ENCODE measurements at places on chromosomes 4 and X.

DNA sequence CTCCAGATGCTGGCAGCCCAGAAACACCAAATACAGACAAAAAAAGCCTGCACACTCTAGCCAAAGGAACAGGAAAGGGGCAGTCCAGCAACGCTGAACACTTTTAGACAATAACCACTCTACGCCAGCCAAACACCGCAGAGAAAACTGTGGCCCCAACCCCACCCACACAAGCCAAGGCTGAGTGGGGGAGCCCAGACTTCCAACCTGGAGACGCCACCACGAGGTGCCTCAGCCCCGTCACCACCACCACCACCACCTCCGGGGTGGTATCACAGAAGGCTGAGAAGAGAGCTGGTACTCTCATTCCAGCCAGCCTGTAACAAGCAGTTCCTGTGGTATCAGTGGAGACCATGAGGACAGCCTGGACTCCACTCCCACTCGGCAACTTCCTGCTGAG lies 22.8 kb downstream of the MEPE start:
- DNase-seq = no peak

GRCh38 chr4:156194896-156195295 lies 241.2 kb upstream of the CTSO start:
- no peak for DNase-seq

GRCh38 chrX:15194146-15194545 lies 75.7 kb downstream of the ASB9 start:
- DNase-seq = no peak

DNA sequence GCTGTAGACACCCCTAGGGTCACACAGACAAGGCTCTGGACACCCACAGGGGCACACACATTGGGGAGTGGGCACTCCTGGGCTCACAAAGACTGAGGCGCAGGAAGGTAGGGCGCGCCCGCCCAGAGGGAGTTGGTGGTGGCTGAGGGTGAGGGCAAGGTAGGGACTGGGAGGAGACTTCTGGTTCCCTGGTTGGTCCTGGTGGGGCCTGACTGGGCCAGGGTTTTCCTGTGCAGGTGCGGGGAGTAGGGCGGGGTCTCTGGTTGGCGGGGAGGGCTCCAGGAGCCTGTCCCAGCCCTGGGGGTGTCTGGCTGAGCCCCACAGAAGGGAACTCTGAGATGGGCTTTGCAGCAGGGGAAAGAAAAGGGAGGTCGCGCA lies 6.7 kb upstream of the WAS start:
- peak; percentile 23 for DNase-seq

- no peak for DNase-seq
Measured at GRCh38 chrX:39019056-39019455, 217.8 kb downstream of the MID1IP1 start.

DNA sequence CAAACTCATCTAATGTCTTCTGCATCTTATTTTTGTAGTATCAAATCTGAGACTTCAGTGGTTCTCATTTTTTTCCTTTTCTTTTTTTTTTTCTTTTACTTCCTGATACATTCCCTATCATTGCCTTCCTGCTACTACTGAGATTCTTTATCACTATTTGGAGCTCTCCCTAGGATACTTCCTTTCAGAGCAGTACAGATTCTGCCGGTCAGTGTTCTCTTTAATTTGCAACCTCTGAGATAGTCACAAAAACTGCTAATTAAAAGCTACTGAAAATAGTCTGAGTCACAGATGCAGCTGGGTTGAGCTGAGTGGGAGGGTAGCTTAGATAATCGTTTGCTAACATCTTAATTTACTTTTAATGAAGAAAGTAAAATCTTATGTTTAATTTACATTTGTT lies 1279.7 kb downstream of the ARAP2 start:
- no peak for DNase-seq

DNA sequence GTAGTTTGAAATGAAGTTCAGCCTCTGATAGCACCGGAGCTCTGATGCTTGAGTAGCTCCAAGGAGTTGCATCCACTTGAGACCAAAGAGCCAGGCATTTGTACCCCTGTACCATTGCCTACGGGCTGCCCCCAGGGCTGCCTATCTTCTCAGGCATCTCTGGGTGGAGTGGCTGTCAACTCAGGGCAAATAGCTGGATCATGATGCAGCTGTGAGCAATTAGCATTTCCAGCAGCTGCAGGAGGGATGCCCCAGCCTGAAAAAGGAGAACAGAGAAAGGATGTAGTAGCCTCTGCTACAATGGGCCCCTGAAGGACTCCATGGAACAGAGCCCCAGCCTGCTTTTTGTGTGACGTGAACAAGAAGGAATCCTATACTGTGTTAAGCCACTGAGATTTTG lies 492.6 kb downstream of the BCOR start:
- DNase-seq = no peak

DNA sequence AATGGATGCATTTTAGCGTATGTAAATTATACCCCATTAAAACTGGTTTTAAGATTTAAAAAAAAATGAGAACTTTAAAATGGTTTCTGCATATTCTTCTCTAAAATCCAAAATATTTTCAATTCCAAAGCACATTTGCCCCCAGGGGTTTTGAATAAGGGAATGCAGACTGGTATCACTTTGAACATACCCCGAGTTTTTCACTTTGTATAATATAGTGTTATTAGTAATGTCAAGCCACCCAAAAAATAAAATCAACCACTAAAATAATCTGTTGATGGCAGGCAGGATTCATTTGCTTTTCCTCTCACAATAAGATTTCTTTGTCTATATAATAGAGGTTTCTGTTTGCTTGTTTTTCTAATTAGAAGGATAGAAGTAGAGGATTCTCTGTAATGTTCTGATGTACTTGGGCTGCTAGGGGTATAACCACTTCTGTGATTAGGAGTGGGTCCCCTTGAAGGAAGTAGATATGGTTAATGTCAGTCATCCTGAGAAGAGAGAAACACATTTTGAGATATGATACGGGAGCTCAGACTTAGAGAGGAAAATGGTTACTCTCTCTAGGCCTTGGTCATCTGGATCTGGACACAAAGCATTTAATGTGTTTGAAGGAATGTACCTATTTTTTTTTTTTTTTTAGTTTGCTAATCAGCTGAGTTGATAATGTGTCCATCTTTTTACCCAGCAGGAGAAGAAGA lies 9.3 kb upstream of the LIN54 start:
- no peak for DNase-seq

GRCh38 chr4:147855571-147856009 lies 123.7 kb downstream of the ARHGAP10 start:
- no peak for DNase-seq

DNA sequence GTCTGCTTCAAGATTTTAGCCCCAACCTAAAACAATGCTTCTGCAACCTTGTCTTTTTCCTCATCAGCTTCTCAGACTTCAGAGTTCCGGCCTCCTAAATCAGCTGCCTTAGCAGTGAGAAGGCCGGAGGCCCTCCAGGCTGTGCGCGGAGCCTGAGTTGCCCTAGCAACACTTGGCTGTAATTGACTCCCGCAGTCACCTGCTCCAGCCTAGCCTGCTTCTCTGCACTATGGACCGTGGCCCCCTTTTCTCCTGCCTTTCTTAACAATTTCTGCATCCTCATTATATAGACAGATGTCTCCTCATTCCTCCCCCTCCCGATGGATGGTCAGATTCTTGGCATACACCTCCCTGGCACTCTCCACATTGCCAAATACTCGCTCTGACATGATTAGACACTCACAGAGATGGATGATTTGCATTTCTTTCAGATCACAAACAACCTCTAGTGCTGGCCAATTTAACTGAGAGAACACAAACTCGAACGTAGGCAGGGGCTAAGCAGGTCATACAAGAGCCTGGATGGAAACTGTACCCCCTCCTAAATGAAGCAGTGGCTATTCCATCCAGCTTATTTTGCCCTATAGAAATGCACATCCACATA lies 9.5 kb upstream of the HUWE1 start:
- DNase-seq = no peak

- no peak for DNase-seq
Measured at GRCh38 chr4:100843910-100844309, 326.1 kb upstream of the EMCN start.

DNA sequence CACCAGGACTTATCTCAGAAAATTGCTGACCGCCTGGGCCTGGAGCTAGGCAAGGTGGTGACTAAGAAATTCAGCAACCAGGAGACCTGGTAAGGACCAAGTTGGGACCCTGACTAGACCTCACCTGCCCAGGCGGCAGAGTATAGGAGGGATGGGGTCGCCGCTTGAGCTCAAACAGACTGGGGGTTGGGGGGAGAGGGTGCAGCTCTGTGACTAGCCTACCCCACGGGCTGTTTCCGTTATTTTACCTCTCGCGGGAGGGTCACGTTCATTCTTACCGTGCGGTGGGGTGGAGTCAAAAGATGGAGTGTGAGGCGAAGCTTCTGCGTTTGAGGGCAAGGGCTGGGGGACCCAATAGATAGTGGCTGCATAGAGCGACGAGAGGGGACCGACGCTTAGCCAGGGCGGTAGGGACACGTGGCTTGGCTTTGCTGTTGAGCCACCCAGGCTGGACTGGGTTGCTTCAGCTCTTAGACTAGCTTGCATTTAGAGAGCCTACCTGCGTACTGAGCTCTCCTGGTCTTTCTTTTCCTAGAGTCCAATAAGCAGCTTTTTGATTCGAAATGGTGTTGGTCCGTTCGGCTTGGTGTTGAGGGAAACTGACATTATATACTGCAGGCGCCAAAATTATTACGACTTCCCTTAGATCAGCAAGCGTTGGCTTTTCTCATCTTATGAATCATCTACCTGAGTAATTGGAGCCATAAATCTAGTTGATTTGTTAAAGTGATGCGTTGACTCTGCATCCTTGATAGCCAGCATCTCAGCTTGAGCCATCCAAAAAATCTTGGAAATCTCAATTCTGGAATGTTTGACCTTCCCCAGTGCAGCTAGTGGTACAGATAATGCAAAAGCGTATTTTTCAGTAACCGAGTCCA lies 591 bp downstream of the PRPS1 start:
- peak; percentile 58 for DNase-seq

DNA sequence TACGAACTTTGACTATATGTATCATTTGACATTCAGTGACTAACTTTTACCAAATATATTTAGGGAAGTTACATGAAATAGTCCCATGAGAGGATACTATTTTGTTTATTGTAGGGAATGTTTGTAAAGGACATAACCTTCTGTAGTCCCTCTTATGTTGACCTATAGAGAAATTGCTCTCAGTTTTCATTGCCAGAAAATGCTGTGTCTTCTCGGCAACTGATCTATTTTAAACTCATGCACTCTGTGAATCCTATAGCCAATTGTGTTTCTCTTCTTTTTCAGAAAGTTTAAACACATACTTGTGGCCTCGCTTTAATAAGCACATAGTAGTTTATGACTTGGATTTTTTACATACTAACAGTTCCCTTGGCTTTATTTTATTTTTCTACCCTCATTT lies 38.2 kb downstream of the DMP1 start:
- no peak for DNase-seq

DNA sequence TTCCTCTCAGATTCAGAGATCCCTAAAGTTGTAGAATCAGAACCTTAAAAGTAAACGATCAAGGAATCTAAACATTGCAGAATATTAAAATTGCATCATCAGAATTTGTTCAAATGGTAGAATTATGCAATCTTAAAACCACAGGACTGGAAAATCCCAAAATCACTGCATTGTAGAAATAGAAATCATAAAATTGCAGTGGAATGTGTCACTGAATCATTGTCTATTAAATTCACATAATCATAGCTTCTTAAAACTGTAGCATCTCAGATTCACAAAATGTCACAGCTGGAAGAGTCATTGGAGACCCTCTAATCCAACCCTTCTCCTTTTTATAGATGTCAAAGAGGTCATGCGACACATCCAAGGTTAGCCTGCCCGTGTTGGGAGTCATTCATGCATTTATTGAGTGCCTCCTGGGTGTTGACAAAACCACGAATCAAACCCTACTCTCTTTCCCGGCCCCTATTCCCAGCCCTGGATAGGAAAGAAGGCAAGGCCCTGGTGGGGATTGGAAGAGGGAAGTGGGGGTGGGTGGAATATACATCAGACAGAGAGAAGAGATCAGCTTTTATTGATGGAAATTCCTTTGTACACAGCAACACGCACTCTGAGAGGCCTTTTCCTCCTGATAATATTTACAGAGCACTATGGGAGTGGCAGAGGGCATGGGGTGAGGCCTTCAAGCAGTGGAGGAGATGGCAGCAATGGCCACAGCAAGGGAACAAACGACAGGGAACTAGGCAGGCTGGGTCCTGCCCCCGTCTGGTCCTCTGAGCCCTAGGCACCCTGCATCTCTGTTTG lies 15.4 kb downstream of the IQSEC2 start:
- no peak for DNase-seq

DNA sequence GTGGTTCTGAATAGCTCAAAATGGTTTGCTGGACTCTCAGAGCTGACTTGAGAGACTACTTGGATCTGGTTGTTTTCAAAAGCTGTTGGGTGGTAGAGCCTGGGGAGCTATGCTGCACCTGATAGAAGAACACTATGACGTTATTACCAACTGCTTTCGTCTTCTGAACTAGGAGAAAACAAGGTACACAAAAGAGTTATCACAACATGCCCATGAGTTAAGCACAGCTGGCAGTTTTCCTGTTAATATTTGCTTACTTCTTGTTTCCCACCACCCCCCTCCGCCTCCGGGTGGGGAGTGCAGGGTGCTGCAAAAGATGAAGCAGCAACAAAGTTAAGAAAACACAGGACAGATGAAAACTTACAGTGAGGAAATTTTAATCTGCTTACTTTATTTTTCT lies 69.1 kb downstream of the RASL11B start:
- no peak for DNase-seq

DNA sequence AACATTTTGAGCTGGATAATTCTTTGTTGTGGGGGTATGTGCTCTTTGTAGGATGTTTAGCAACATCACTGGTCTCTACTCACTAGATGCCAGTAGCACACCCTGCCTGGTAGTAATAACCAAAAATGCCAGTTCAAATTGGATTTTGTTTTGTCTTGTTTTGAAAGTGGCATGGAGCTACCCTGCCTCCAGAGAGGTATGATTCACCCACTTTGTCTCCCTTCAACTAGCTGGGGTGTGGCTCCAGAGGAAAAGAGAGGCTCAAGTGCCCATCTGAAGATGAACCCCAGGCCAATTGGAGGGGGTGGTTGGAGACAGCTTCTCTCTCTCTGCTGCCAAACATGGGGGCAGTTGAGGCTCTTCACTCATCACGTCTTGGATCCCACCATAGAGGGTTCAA lies 34.5 kb downstream of the NIPAL1 start:
- no peak for DNase-seq

GRCh38 chr4:87857789-87858188 lies 25.0 kb downstream of the MEPE start:
- DNase-seq = no peak

DNA sequence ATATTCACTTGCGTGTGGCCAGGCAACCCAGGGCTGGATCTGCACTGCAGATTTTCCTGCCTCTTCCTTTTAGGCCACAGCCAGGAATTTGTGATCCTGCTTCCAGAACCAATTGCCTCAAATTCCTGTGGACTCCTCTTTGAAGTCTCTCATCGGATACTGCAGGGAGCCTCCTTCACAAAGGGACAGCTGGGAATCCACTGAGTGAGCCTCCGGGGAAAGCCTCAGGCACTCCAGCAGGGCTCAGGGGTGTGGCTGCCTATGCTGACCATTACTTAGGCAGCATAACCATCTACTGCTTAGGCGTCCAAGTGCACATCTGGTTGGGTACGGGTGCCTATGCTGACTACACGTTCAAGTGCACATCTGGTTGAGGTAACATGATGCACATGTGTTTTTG lies 321.5 kb downstream of the NLGN4X start:
- no peak for DNase-seq

- DNase-seq = no peak
Measured at GRCh38 chr4:76745240-76745639, 152.7 kb downstream of the SOWAHB start.

Data from CD4-positive, alpha-beta T cell treated with Interleukin-12 subunit alpha and Interleukin-12 subunit beta, for 1 hour (primary cell).